ENCODE measurements at places on chromosomes 11 and 22.

GRCh38 chr11:116871248-116871647 is 33.8 kb upstream of the APOA1 start:
- no peak for DNase-seq

- no peak for DNase-seq
These were observed 12.9 kb downstream of the STARD10 start for GRCh38 chr11:72781063-72781312.

DNA sequence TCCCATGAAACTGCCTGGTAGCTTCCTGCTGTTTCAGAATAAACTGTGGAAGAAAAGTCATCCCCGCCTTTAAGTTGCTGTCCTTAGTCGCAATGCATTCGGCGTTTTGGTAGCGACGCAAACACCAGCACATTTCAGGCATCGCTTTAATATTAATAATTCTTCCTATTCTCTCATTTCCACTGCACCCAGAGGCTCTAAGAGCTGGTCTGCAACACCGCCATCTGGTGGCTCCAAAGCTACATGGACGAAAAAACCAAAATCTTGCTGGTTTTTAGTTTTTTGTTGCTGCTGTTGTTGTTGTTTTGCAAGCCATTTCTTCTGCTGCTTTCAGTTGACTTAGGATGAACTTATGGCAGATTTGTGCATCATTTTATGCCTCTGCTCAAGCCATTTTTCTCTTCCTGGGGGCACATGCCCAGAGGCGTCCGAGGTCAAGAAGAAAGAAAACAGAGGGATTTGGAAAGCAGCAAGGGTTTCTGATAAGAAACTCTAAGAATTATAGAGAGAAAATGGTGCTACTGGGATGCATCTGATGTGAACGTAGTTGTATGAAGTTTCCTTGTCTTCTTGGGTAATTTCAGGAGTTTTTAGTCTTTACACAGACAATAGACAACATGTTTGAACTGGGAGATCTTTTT is 345.4 kb upstream of the KIRREL3 start:
- no peak for DNase-seq

- DNase-seq: no peak
These were observed 51.0 kb downstream of the SNX19 start for GRCh38 chr11:130865091-130865773.

Measured in activated T-helper 1 cell treated with anti-CD3 and anti-CD28 coated beads, Interleukin-2, amount 50 U/mL, for 16 hours (primary cell).